Epithelial cell of proximal tubule (primary cell): ENCODE measurements at places on chromosomes 3 and 15.

DNA sequence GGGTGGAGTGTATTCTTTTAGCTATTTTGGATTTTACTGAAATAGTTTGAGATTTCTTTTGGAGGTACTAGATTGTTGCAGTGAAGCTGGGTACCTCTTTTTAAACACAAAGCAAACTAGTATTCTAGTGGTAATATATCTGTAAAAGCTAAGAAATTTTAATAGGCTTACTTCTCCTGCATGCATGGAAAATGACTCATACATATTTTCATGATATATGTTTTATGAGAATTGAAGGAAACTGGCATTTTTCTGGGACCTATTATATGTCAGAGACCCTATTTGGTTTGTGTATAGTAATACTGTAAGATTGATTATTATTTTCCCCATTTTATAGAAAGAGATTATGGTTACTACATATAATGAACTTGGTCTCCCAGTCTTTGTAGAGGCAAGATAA lies 851.0 kb downstream of the DIPK2A start:
- no peak for DNase-seq

DNA sequence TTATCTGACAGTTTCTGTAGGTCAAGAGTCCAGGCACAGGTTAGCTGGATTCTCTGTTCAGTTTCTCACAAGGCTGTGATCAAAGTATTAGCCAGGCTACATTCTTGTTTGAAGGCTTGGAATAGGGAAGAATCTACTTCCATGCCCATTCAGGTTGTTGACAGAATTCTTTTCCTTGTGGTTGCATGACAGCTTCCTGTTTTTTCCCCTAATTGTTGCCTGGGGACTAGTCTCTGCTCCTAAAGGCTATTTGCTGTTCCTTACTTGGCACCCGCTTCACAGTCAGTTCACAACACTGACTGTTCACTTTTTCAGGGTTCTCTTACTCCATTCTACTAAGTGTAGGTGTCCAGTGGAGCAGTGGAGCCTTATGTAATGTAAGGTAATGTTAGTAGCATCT lies 115.4 kb upstream of the GBE1 start:
- DNase-seq, result no peak

GRCh38 chr3:151264605-151265004 lies 13.7 kb downstream of the P2RY14 start:
- no peak for DNase-seq

DNA sequence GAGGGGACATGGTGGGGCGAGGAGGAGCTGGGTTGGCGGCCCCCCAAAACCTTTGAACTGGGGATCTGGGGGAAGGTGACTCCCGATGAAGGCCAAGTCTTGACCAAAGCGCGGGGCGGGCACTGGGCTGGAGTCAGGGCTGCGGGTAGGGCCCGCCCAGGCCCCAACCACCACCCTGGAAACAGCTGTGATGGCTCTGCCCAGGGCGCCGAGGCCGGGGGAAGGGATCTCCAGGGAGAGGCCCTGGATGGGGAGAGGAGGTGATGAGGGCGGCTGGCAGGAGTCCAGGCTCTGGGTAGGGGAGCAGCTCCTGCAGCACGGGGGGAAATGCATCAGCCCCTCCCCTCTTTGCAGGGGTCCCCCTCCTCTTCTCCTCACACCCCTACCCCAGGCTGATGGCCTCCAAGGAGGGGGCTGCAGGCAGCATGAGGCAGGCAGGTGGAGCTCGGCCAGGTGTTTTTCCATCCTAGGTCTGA lies 5.9 kb upstream of the C15orf39 start:
- no peak for DNase-seq

GRCh38 chr3:111733154-111733553 lies 125.9 kb upstream of the PHLDB2 start:
- DNase-seq, result no peak

- DNase-seq, result no peak
Measured at GRCh38 chr15:87145696-87146095, 1066.0 kb downstream of the AGBL1 start.

GRCh38 chr3:151837057-151837456 lies 23.1 kb downstream of the AADAC start:
- peak; percentile 71 for DNase-seq

DNA sequence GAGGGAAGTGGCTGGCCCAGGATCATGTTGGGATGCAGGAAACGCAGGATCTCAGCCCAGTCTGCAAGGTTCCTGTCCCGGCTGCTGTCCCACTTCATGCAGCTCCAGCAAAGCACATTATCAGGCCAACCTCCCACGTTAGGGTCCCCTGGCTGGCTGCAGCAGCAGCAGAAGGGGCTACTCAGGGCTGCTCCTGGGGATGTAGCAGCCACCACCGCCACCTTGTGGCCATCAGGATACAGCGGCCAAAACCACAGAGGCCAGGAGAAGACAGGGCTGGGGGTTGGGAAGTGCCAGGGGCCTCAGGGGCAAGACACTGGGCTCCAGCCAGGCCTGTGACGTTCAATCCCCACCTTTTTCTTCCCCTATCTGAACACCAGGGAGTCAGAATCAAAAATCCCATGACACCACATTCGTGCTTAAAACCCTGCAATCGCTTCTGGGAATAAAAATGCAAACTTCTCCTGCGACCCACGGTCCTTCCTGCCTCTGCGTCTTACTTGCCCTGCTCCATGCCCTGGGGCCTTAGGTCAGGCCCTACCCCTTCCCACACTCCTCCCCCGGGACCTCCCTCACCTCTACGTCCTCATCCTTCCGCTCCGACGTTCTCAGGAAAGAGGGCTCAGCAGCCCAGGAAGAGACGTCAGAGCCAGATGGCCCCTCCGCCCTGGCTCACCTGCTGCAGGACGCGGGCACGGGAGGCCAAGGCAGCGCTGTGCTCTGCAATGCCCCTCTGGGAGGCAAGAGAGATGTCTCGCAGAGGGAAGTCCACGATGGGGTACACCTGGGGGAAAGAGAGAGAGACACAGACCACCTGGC lies 21.5 kb downstream of the SSUH2 start:
- no peak for DNase-seq

DNA sequence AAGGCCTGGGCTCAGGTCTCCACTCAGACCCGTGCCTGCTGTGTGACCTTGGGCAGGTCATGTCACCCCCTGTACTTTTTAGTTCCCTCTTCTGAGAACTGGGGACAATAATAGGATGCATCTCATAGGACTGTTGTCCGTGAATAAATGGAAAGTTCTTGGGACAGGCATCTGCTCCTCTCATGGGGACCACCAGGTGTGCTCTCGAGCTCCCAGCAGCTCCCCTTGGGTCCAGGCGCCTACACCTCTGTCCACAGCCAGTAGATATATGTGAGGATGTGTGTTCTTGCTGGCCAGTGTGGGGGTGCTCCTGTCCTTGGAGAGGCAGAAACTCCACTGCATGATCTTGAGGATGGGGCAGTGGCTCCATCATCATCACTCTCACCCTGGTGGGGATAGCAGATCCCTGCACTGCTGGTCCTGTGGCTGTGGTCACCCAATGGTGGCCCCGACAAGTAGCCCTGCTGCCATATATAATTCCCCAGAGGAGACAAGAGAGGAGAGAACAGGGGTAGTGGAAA lies 257.6 kb upstream of the TLE3 start:
- no peak for DNase-seq

- DNase-seq, result no peak
Measured at GRCh38 chr15:69887009-69887408, 210.7 kb downstream of the TLE3 start.

DNA sequence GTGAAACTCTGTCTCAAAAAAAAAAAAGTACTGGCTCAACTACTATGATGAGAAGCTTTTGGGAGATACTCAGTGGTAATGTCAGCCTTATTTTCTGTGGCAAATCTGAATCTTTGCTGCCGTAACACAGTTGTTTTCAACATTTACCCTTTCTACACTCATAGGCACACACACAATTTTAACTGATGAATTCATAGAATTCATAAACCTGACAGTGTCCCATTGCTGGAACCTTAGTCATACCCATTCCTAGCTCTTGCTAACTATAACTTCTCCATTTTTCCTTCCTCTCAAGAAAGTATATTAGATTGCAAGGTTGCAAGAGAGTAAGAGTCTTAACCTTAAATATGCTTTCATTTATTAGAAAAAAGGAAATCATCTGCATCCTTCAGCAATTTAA lies 496.6 kb downstream of the FHIT start:
- no peak for DNase-seq

GRCh38 chr15:36645106-36645505 lies 65.7 kb downstream of the CDIN1 start:
- DNase-seq, result no peak

DNA sequence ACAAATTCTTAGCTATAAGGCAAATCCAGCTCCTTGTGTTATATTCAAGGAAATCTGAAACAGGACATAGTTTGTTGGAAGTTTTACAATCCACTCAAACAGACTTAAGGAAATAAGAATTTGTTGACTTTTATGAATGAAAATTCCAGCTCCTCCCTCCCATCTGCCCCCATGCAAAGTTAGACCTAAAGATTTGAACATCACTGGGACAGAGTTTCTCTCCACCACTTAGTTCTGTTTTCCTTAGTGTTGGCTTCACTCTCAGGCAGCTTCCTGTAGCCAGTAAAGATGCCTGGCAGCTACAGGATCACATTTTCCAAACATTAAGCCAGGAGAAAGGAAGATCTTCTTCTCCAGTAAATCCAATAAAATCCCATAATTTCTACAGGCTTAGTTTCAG lies 265.0 kb downstream of the TAFA4 start:
- no peak for DNase-seq

DNA sequence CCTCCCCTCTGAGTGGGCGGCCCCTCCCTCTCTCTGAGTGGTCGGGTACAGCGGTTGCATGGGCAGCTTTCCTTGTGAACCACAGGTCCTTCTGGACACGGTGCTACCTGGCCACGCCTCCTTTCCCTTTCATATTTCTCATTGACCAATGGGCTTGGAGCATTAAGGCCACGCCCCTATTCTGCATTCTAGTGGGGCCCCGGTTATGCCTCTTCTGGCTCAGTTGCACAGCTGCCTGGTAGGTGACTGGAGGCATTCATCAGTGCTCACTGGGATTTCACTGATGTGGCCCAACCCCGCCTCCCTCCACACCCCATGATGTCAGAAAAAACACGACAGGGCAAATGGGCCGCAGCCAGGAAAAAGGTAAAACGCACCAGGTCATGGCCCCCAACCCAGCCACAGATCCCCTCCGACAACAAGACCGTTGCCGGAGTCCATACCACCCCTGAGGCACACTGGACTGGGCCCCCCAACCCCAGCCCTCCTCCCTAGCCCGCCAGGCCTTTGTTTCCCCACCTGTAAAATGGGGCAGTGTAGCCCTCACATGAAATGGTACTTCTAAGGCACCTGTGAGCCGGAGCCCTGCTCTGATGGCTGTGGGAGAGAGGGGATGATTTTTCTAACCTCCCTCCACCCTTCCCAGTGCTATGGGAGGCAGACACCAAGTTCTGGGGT lies 26.3 kb downstream of the NGRN start:
- no peak for DNase-seq

- no peak for DNase-seq
Measured at GRCh38 chr15:23734862-23735261, 47.8 kb upstream of the NDN start.

DNA sequence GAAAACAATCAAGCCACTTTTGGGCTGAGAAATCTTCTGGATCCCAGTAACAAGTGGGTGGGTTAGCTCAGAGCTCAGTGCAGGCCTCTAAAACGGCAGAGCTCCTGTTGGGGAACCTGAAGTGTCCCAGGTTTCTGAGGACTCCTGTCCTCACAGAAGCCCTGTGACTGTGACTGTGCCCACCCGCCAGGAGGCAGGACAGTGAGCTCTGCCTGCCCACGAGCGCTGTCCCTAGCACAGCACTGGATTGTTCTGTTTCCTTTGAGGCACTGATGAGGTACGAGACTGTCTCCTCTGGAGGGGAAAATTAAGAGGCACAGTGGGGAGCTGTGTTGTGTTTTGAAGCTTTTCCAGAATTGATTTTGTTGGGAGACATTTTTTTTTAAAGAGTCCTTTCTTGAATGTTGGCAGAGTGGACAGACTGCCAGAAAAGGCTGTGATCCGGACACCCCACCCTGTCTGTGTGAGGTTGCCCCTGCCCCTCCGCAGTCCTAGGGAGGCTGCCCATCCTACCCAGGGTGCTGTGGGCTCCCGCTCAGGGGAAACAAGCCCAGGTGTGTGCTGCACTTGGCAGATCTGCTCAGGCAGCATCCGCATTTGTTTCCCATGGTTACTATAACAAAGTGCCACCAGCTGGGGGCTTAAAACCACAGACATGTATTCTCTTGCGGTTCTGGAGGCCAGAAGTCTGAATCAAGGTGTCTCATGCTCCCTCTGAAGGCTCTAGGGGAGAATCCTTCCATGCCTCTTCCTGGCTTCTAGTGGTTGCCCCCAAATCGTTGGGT lies 66.6 kb upstream of the LARS2 start:
- no peak for DNase-seq

DNA sequence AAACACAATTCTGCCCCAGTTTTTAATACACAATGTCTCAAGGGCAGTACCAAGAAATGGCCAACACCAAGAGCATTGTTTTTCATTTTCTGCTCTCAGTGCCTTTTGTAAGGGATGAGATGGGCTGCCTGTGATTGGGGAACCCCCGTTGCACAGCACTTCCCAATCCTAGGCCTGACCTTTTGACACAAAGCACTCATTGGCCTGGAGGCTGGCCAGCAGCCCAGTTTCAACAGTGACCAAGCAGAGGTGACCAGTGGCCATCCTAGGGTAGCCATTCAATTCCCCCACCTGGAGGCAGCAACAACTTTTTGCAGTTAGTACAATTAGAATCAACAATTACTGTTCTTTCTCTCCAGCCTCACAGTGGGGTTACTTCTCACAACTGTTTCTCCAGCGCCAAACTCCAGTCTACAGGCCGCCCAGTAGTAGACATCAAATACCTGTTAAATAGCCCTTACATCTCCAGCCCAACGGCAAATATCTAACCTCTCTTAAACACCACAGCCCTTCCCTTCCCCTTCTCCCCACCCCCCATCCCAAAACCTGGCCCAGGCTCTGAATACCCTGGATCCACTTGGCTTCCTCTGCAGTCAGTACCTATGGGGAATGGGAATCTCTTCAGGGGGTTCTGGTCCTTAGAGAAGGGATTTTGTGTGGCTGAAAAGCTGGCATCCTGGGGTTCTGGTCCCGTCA lies 8.9 kb upstream of the LRRC2 start:
- DNase-seq, result no peak

GRCh38 chr15:76996526-76997401 lies 1.8 kb downstream of the PSTPIP1 start:
- DNase-seq, result no peak

DNA sequence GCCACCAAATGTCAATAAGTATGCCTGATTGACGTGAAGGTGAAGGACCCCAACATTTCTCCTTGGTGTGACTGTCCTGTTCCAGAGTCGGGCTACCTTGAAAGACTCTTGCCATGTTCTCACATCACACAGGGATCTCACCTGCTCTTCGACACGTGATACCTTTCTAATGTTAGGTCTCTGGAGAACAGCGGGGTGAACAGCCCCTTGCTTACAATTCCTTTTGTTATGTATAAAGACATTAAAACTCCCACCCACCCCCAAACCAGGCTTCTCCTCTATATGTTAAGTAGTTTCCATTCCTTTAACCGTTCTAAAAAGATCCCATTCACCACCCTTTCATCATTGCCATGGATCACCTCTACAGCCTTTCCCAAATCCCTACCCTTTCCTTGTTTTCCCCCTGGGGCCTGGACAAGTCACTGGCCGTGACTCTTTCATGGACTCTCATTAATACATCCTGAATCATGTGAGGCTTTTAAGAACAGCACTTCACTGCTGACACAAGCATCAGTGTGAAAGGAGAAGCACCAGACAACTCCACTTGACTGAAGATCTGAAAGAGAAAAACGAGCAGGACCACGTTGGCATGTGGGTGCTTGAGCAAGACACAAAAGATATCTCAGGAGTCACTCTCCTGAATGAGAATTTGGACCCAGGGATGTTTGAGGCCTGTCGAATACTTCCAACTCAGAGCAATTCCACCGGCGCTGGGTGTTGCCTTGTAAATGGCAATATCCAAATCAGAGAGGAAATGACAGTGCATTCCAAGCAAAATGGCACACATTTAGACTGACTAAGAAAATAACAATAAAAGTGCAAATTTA lies 115.0 kb downstream of the FOXP1 start:
- no peak for DNase-seq
